Cerebellum (tissue), 4 donors: ENCODE measurements at places on chromosomes 6 and 20. TPM values are rescaled to one million over a fixed set of nuclear protein-coding genes. Genes with fewer than 3 reads are reported as not detected.

DNA sequence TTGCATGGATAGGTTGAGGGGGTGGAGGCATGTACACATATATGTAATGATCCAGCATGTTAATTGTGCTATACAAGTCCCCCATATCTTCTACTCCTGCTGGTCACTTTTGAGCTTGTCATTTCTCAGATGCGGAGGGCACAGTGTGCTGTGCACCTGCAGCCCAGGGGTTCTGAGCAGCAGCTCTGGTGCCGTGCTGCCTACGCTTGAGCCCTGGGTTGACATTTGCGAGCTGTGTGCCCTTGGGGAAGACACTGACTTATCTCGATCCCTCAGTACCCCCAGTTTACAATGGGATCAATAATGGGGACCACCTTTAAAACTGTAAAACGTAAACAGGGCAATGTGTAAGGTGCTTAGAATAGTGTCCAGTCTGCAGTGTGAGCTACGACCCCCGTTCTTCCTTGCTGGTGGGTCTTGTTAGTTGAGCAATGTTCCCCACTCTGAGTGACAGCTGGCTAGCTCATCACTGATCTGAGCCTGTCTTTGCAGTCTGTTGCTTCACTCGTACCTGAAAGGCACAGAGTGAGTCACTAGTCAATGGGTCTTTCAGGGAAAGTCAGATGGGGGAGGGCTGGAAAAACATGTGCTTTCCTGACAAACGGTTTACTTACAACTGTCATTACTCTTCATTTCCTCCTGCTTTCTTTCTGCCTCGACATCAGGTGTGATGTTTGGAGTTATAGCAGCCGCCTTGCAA lies 91.7 kb downstream of the SLC2A10 start:
- no peak for DNase-seq

- no peak for DNase-seq
These were observed 800 bp downstream of the ABCC10 start for GRCh38 chr6:43428112-43428570.

- DNase-seq, result no peak
These were observed 55.7 kb downstream of the SH3BGRL2 start for GRCh38 chr6:79686707-79687309.

DNA sequence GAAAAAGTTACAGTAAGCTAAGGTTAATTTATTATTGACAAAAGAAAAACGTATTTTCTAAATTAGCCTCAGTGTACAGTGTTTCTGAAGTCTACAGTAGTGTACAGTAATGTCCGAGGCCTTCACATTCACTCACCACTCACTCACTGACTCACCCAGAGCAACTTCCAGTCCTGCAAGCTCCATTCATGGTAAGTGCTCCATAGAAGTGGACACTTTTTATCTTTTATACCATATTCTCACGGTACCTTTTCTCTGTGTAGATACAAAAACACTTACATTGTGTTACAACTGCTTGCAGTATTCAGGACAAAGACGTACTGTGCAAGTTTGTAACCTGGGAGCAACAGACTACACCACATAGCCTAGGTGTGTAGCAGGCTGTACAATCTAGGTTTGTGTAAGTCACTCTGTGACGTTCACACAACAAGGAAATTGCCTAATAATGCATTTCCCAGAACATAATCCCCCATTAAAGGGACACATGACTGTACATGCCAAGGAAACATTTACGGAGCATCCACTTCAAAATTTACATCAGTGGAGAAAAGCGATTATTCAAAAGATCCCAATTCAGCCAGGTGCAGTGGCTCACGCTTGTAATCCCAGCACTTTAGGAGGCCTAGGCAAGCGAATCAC lies 133.4 kb downstream of the BANF2 start:
- DNase-seq, result no peak

- DNase-seq, result no peak
These were observed 140.6 kb downstream of the MTHFD1L start for GRCh38 chr6:151005896-151006632.

GRCh38 chr20:8208226-8208625 lies 76.2 kb downstream of the PLCB1 start:
- no peak for DNase-seq

- DNase-seq, result no peak
These were observed 19.5 kb downstream of the TFEB start for GRCh38 chr6:41715795-41716515.

DNA sequence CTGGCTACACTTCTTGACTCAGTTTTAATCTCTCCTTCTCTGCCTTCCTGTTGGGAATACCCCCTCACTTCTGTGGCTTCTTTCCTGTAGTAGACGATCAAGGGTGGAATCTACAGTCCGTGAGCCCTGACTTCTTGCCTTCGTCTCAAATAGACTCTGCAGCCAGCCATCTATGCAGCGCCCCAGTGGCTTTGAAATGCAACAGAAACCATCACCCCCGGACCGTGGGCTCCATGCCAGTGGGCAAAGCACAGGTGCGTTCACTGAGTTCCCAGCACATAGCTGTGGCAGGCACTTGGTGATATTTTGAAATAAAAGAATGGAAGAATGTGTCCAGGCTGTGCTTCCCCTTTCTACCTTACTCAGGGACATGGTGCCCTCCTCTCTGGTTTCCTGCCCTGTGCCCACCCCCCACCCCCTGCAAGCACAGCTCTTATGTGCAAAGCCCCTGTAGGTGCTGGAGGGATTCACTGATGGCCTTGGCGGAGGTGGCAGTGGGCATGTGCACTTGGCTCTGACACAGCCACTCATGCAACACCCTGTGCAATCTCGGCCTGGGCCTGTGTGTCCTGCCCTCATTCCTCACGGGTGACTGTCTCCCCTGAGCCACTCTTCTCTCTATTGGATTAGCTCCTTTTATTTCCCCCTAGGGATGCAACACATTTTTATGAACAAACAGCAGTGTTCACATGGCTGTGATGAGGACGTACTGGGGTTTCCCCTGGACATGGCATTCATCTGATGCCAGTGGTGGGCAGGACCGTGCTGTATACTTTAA lies 5.5 kb upstream of the CDSN start:
- DNase-seq, result no peak

SLC17A2 gene
- total RNA-seq, result not detected

SRC gene
- total RNA-seq, result 29.4 TPM

ETV7 gene
- total RNA-seq, result not detected

PTGIS gene
- 9.7 TPM for total RNA-seq

CLPSL1 gene
- total RNA-seq, result not detected
